Breast epithelium (tissue), 4 donors: ENCODE measurements at places on chromosomes 5 and 9.

GRCh38 chr9:135536216-135536615, 9.7 kb upstream of the OBP2A start:
- DNase-seq, result no peak

GRCh38 chr5:127418367-127418766, 99.1 kb upstream of the PRRC1 start:
- DNase-seq, result no peak

DNA sequence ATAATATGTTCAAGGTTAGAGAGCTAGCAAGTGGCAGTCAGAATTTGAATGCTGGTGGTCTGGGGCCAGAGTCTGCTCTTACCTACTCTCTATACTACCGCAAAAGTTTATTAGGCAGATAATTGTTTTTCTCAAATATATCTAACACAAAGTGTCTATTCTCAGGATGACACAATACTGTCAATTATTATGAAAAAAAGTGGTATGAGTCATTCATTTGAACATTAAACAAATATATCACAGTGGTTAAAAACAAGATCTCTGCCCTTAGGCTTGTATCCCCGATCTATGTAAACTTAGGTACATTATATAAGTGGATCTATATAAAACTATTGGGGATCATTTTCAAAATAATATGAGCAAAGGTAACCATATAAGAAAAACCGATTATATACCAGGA, 354.9 kb downstream of the CETN3 start:
- DNase-seq, result no peak

DNA sequence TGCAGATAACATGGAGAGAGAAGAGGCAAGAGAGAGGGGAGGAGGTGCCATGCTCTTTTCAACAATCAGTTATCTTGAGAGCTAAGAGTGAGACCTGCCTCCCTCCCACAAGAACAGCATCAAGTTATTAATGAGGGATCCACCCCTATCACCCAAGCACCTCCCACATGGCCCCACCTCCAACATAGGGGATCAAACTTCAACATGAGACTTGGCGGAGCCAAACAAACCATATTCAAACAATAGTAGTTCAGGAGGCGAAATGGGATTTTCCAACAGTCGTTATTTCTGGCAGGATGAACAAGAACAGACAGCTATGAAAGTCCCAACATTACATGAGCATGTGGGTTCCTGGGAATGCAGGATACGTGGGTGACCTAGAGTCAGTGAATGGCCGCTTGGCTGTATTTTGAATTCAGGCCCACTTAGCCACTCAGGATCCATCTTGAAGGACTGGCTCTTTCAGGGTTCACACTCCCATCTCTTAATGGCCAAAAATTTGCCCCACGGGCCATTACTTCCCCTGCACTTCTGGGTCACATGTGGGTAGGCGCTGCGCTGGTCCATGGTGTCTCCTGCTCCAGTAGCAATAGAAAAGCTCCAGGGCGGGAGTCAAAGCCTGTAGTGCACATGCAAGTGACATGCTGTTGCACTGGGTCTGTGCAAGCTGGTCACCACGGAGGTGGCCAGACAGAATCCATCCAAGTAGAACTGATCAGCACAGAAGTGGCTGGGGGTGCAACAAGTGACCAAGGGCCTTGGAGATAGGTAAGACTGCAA, 7.1 kb upstream of the FAF2 start:
- DNase-seq, result no peak

GRCh38 chr5:150498501-150498900, 9.4 kb upstream of the NDST1 start:
- no peak for DNase-seq

DNA sequence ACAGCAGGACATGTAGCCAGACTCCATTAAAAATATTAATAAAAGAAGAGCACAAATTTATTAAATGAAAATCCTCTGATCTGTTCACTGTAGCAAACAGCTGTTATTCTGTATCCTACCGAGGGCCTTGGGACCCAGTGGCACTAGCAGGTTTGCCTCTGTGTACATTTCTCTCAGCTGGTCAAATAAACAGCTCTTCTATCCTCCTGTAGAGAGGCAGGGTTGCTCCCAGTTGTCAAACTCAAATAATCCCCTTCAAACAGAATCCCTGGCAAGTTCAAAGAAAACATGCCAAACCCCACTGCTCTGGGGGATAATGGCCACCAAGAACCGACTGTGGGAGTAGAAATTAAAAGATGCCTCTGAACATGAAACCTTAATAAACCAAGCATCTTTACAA, 1262.0 kb upstream of the DMAC1 start:
- DNase-seq, result no peak

DNA sequence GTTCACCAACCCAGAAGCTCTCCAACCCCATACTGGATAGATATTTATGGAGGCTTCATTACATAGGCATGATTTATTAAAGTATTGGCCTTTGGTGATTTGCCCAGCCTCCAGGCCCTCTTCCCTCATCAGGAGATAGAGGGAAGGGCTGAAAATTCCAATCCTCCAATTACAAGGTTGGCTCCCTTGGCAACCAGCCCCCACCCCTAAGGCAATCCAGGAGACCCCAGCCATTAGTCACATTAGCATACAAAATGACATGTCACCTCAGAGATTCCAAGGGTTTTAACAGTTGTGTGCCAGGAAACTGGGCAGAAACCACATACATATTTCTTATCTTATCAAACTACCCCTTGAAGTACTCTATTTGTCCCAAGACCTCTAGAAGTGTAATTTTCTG, 210.0 kb downstream of the HINT1 start:
- no peak for DNase-seq
